ENCODE measurements at places on chromosomes 1 and 21. TPM values are rescaled to one million over a fixed set of nuclear protein-coding genes. Genes with fewer than 3 reads are reported as not detected.

DNA sequence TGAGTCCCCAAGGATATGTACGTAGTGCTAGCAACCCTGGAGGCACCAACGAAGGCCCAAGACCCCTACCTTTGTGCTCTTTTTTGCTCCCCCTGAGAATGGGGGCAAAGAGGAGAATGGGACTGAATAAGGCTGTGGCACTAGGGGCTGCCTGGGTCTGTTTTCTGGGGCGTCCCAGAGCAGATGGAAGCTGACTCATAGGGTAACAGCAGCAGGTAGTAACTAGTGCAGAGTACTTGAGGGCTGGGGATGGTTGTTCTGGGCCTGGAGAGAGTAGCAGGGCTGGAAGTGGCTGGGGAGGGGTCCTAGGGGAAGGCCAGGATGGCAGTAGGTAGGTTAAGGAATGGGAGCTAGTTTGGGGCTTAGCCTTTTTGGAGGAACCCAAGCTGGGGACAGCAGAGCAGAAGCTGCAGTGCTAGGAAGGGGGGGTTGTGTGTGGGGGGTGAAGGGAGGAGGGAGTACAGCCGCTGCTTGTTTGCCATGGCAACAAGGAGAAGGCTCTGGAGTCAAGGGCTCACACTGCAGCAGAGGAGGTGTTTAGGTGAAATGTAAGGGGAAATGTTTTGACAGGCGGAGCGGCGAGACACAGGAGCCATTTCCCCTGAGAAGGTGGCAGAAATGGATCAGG, 1.8 kb downstream of the NCDN start:
- DNase-seq, result no peak

- DNase-seq, result no peak
Observed at GRCh38 chr1:35572296-35572695, 818 bp upstream of the TFAP2E start.

GRCh38 chr1:234473118-234473517, 5.9 kb downstream of the TARBP1 start:
- DNase-seq, result no peak

DNA sequence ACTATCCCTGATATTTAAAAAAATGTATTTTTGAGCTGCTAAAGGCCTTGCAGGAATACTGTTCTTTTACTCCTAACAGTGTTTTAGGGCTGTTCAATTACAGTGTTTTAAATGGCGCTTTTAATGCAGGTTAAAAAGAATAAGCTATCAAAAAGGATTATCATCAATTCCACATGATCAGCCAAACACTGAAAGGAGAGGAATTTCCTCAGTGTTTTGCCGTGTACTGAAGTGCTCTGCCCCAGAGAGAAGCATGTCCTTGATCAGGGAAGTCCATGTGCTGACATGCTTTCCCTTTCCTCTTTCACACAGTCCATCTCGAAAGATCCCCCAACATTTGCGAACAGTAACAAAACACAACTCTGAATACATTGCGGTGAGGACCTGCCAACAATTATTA, 3.3 kb downstream of the CFAP298 start:
- DNase-seq, result no peak

The ITGB3BP gene
- total RNA-seq, result 10.1 TPM

All from heart left ventricle (tissue), 16 donors.